EH (cell line): ENCODE measurements at places on chromosomes 4 and X.

GRCh38 chr4:48227662-48228061, 42.0 kb downstream of the TEC start:
- no peak for DNase-seq

DNA sequence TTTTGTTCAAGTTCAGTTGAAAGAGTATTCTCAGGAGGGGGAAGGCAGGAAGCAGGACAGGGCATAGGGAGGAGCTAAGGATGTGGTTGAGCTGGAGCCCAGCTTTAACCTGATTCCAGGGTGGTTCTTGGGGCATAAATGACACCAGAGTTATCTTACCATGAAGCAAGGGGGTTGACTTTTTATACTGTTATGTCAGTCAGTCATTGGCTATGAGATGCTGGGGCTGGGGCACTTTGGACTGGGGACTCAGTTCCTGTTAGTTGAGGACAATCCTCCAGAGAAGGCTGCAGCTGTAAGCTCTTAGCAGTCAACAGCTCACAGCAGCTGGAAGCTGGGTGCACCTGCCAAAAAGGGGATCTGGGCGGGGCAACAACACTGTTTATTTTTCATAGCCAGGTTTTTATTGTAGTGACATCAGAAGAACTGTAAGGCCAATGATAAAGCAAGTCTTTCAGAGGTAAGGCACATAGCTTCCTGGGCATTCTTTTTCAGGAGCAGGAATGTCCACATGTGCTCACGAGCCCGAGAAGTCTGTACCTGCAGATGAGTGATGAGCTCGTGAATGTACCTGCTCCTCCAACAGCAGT, 78.5 kb downstream of the MID1IP1 start:
- no peak for DNase-seq

GRCh38 chrX:9595174-9595573, 130.3 kb downstream of the TBL1X start:
- peak; percentile 74 for DNase-seq

GRCh38 chr4:62548765-62549164, 1348.6 kb downstream of the ADGRL3 start:
- no peak for DNase-seq

- no peak for DNase-seq
Observed at GRCh38 chr4:53522334-53522733, 69.0 kb downstream of the LNX1 start.

DNA sequence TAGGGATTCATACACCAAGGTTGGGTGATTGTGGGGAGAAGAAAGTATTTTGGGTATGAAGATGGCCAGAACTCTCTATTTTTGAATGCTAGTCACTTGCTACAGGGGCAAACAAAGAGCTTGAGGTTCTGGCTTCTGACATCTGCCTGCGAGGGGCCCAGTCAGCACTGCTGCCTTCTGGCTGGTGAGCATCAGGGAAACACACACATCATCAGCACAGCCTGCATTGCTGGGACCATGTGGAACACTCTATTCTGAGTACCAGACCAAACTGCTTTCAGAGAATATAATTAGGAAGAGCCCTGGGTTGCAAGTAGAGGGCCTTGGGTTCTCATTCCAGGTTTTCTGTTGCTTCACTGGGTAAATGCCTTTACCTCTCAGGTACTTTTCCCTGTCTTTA, 14.1 kb downstream of the TRPC5 start:
- no peak for DNase-seq

- peak; percentile 68 for DNase-seq
Observed at GRCh38 chr4:78661921-78662521, 110.5 kb downstream of the ANXA3 start.

- DNase-seq: no peak
Observed at GRCh38 chr4:113628711-113629110, 132.8 kb downstream of the CAMK2D start.

GRCh38 chr4:107034996-107035818, 906 bp downstream of the DKK2 start:
- peak; percentile 13 for DNase-seq

GRCh38 chr4:32864713-32865351, 2144.7 kb downstream of the PCDH7 start:
- DNase-seq: no peak
